ENCODE measurements at places on chromosomes 7 and 10.

- DNase-seq = no peak
These were observed 681.0 kb upstream of the C7orf33 start for GRCh38 chr7:147909431-147910148.

GRCh38 chr10:26367771-26368170, 70.4 kb upstream of the APBB1IP start:
- DNase-seq = peak; percentile 63

DNA sequence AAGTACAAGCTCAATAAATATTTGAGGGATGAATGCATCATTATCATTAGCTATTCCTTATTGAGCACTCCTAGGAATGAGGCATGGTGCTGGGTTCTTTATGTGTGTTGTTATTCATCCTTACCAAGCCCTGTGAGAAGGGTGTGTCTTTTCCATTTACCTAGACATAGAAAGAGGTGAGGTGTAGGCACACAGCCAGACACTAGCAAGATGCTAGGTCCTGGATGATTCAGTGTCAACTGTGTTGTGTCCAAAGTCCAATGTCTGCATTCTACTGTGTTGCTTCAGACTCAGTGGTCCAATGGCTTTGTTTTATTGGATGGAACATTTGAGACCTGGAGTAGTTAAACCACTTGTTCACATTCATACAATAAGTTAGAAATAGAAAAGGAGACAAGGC, 605.5 kb downstream of the LRMDA start:
- no peak for DNase-seq

DNA sequence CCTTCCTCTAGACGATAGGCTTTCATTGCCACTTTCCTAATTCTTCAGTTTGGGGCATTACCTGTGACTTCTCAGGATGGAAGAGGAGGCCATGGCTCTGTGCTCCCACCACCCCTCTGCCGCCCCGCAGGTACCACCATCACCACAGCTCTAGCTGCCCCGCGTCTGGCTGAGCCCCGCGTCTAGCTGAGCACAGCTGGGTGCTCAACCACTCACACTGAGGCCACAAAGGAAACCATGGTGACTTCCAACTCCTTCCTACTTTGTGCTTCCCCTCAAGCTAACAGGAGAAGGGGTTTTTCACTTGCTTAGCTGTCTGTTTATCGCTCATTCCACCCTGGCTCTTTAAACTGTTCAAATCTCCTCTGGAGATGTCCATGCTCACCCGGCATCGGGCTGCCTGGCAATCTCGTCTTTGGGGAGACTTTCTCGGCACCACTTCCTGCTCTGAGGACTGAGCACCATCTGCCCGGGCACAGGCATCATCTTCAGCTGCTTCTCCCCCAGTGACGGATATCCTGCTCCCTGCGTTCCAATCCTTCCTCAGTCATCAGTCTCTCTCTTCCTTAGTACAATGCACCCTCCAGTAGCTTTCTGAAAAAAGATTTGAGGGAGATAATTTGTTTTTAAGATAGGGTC, 59.4 kb downstream of the MAD1L1 start:
- DNase-seq = no peak

DNA sequence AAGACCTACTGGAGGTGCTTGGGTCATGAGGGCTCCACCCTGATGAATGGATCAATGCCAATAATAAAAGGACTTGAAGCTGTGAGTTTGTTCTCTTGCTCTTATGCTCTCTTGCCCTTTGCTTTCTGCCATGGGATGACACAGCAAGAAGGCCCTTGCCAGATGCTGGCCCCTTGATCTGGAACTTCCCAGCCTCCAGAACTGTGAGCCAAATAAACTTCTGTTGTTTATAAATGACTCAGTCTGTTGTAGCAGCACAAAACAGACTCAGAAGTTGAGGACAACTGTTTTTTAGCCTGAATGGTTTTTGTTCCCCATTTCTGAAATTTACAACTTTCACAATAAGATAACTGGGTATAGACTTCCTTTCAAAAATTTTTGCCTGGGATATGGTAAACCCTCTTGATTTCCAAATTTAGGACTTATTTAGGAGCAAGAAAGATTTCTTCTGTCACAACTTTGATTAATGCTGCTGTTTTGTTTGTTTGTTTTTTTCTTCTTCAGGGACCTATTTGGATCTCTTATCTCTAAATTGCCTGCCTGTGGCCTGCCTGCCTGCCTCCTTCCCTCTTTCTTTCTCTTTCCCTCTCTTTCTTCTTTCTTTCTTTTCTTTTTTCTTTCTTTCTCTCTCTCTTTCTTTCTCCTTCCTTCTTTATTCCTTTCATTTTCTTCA, 12.1 kb downstream of the ENTPD1 start:
- peak; percentile 26 for DNase-seq

DNA sequence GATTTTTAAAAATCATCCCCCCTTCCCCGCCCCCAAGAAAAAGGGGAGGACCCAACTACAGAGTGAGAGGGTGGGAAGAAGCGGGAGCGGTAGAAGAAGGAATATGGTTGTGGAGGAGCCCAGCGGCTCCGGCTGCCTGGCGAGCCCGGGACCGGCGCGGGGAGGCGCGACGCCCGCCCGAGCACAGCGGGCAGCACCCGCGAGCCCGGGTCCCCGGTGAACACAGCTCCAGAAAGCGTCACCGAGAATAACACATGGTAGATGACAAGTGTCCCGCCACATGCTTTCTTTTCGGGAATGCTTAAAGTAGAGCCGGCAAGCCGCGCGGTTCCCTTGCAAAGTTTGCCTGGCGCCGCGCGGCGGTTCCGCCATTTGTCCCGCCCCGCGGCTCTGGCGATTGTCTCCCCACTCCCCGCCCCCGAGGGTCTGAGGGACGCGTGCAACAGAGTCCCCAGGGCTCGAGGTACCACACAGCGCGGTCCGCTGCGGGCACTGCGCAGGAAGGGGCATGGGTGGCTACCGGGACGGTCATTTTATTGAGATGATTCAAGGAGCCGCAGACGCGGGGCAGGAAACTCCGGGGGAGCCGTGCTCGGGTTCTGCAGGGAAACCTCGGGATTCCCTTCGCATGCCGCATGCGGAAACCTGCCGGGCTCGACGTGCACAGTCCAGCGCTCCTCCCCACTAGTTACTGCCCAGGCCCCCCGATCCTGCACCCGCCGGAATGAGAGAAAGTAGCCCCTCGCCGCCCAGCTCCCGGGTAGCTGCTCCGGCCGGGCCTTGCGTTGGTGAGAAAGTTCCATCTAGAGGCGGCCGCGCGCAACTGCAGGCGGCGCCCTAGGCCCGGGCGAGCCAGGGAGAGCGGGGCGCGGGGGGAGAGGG, 781 bp upstream of the GRM8 start:
- peak; percentile 57 for DNase-seq

DNA sequence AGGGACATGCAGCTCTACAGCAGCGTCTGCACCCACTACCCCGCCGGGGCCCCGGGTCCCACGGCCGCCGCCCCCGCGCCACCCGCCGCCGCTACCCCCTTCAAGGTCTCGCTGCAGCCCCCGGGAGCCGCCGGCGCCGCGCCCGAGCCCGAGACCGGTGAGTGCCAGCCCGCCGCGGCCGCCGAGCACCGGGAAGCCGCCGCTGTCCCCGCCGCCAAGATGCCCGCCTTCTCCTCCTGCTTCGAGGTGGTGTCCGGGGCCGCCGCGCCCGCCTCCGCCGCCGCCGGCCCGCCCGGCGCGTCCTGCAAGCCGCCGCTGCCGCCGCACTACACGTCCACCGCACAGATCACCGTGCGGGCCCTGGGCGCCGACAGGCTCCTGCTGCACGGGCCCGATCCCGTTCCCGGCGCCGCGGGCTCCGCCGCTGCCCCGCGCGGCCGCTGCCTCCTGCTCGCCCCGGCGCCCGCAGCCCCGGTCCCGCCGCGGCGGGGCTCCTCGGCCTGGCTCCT, 631 bp downstream of the OTUD1 start:
- DNase-seq = peak; percentile 37

DNA sequence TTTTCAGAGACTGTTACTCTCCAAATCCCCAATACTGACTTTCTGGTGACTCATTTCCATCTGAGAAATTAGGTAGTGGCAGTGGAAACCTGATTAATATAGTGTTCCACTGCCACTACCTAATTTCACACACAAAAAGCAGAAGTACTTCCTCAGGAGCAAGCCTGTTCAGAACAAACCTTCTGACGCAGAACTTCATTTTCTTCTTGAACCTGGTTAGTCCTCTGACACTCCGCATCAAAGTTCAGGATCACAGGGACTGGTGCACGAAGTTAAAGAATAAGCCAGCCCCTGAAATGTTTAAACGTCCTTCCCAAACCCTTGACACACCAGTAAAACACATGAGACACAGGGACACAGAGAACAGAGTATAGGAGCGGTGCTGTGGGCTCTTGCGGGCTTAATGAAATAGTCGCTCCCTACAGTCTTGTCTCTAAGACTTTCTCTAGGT, 4.4 kb downstream of the WDR91 start:
- no peak for DNase-seq

GRCh38 chr10:131915990-131916766, 15.4 kb downstream of the PPP2R2D start:
- no peak for DNase-seq

DNA sequence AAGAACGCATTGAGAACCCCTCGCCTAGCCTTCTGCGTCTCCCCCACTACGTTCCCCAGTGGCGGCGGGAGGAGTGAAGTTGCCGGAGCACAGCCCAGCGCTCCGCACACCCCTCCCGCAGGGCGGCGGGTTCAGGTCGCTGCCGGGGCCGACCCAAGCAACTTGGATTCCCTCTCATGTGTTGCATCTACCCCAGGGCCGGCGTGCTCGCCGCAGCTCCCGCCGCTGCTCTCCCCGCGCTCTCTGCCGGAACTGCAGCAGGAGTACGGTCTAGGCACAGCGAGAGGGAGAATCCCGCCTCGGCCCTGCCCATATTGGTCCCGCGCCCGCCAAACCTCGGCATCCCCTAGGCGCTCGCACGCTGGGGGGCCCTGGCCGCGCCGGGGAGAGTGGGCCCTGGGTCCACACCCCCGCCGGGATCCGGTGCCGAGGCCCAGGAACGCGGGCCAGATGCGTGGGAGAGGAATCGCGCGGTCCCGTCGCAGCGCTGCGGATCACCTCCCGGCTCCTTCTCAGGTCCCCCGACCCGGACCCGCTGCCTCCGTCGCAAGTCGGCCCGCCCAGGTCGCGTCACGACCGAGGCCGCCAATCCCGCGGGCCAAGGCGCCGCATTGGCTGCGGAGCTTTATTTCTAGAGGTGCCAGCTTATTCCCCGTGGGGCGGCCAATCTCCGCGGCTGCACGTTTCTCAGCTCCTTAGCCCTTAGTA, 648 bp upstream of the TMEM243 start:
- DNase-seq = peak; percentile 85

GRCh38 chr10:67036808-67037207, 111.0 kb downstream of the LRRTM3 start:
- DNase-seq = no peak

- no peak for DNase-seq
These were observed 82.6 kb downstream of the CUBN start for GRCh38 chr10:17046989-17047388.

GRCh38 chr7:91940171-91940570, 491 bp upstream of the AKAP9 start:
- DNase-seq = peak; percentile 46

GRCh38 chr10:47147186-47147585, 152.8 kb upstream of the GDF10 start:
- peak; percentile 43 for DNase-seq

DNA sequence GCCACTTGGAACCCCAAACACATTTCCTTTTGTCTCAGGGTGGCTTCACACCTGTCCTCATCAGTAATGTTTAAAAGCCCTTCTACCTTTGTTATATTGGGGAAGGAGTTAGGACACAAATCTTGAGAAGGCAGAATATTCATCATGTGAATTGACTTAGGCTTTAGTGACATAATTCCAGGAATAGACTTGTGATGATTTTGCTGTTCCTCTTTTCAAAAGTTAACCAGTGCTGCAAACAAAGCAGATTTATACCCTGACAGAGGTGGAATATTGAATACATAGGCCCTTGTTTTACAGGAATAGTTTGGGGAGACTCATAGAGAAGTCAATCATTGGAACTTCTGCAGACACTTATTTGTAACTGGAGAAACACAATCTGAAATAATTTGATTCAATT, 27.0 kb downstream of the ZNF786 start:
- DNase-seq = no peak

DNA sequence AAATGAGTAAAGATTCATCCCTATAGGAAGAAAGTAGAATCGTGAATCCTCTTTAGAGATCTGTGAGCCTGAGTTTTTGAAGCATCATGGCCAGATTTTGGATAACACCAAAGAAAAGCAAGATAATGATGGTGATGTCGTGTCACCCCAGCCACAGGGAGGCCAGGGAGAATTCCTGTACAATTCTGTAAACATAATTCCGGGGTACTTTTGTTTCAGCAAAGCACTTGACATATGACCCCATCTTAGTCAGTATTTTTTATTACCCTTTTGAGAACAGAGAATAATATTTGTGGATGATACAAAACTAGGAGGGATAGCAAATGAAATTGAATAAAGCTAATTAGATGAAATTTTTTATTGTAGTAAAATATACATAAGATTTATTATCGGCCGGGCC, 33.8 kb downstream of the NACAD start:
- no peak for DNase-seq

DNA sequence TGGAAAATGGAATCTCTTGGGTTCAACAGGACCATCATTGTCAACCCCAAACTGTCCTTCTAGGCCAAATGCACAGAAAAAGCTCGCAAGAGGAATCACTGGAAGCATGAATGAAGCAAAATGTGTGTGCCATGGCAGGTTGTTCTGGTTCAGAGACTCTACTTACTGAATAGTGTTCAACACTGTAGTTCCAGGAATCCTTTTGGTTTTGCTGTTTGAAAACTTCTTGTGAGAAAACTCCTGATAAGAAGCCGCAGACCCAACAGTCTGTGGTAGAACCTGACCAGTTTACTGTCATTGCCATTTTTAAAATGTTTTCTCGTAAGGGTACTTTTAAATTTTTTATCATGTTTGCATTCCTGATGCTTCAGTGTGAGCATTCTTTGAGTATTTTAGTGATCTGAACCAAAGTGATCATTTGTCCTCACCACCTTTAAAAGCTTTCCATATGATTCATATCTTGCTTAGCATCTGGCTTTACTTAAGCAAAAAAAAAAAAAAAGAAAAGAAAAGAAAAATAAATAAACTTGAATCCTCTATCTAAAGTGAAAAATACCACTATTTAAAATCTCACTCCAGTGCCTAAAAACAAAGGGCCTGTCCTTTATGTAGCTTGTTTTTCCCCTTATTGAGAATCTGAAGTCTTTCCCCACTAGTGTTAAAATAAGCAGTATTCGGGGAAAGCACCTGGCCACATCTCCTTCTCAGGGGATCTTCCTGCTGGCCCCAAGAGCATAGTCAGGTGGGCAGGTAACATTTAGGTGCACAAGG, 92.4 kb downstream of the WNT2 start:
- no peak for DNase-seq

- no peak for DNase-seq
These were observed 168.4 kb downstream of the EVX1 start for GRCh38 chr7:27410812-27411544.

DNA sequence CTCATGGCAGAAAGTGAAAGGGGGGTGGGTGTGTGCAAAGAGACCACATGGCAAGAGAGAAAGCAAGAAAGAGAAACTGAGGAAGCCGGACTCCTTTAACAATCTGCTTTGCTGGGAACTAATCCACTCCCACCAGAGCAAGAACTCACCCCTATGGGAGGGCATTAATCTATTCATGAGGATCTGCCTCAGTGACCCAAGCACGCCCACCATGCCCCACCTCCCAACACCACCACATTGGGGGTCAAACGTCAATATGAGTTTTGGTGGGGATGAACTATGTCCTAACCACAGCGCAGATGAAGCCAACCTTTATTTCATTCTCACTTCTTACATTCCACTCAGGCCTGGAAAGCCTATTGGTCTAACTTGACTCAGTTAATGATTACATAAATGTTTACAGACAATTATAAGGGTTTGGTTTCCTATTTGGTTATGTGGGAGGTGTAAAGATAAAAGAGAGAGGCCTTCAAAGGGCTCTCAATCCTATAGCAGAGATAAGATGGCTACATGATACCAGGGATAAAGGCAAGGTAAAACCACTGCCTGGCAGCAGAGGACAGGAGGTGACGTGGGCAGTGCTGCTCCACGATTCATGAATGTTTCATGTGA, 601.8 kb downstream of the PARD3 start:
- no peak for DNase-seq
